ENCODE measurements at places on chromosomes 6 and 20. TPM values are rescaled to one million over a fixed set of nuclear protein-coding genes. Genes with fewer than 3 reads are reported as not detected.

DNA sequence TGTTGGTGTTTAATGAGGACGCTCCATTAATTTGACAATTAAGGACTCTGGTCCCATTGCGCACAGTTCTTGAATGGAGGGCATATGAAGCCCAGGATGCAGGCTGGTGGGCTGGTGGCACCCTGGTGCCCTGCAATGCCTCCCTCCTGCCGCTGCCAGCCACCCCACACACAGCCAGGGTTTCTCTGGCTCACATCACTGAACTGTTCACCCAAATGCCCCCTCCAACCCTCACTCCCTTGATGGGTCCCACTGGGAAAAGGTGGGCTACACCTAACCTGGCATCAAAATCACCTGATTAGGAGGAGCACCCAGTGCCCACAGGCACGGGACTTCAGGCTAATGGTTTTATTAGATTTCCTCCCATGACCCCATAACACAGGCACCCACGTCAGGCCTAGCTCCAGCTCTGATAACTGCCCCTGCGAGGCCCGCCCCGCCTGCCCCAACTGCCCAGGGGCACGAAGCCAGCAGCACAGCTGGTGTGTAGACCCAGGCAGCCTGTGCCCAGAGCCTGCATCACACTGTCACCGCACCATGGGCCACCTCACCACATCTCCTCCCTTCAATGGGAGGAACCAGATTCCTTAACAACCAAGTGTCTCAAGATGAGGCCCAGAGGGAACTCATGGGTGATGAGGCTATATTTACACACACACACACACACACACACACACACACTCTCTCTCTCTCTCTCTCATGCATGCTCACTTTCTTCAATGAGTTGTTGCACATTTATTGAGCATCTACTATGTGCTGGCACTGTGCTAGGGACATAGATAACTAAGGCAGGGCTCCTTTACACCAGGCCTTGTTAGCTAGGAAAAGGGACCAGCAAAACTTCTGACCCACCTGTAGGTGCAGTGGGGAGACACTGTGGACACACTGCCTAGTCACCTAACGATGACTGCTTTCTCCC lies 107.3 kb downstream of the NOL4L start:
- DNase-seq, result peak; percentile 68

- DNase-seq, result no peak
These were observed 1.1 kb upstream of the SYTL3 start for GRCh38 chr6:158648682-158649131.

Gene ARFGEF3
- total RNA-seq, result 23.8 TPM

DNA sequence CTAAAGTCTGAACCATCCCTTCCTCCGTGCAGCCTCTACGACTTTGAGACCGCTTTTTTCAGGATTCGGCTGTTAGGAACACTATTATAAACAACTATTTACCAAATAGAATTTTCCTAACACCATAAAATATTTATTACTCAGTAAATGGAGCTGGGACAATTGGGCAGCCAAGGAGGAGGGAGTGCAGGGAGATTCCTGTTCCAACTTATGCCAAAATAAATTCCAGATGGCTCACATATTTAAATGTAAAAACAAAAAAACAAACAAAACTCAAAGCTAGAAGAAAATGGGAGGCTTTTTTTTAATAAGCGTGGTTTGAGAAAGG lies 48.1 kb downstream of the TCP11 start:
- DNase-seq, result no peak

DNA sequence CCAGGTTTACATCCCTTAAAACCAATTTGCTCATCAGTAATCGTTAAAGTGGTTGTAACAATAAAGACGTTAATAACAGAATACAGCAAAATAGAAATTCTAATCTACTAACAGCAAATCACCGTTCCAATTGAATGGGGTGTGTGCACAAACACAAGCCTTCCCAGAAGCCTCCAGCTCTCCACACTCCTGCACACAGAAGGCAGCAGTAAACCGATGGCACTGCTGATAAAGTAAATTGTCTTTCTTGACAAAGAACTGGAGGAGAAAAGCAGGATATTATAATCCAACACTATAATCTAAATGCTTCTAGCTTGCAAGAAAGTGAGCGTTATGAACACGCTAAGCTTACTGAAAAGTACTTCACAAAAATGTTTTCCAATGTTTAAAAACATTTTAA lies 7.0 kb downstream of the ZNF217 start:
- no peak for DNase-seq

Gene HLA-DPA1
- 18.7 TPM for total RNA-seq

- DNase-seq, result no peak
These were observed 191.1 kb downstream of the TAF4 start for GRCh38 chr20:61874421-61875068.

DNA sequence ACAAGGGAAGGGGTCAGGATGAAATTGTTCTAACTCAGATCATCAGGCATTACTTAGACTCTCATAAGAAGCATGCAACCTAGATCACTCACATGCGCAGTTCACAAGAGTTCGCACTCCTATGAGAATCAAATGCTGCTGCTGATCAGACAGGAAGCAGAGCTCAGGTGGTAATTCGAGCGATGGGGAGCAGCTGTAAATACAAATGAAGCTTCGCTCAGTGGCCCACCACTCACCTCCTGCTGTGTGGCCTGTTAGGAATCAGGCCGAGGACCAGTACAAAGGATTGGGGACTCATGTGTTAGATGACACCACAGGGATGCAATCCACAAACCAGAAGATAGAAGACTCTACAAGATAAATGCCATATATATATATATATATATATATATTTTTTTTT lies 31.5 kb upstream of the TOP1 start:
- no peak for DNase-seq

Gene PPP1R11
- 87.1 TPM for total RNA-seq

Gene NKX2-4
- total RNA-seq, result not detected

Gene GATA5
- total RNA-seq, result not detected

DNA sequence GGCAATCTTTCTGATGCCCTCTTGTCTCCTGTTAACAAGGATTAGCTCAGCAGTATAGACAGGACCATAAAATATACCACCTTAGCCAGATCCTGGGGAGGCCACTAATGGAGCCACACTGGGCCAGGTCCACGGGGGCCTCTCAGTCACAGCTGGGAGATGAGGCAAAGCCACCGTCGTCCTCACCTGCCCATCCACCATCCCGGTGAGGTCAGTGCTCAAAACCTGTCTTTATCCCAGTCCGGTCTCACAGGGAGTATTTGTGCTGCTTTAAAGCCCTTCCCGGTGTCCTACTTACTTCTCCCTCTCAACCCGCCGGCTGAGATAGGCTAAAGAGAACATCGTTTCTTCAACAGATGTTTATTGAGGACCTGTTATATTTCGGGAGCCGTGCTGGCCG lies 104.3 kb downstream of the EDN3 start:
- no peak for DNase-seq

Gene C20orf96
- total RNA-seq, result 7.9 TPM

Gene TAAR9
- total RNA-seq, result not detected

GRCh38 chr20:25984933-25985332 lies 288.3 kb upstream of the ZNF337 start:
- peak; percentile 39 for DNase-seq

GRCh38 chr6:56949925-56950495 lies 4.9 kb upstream of the BEND6 start:
- DNase-seq, result no peak

Gene ACTL10
- total RNA-seq, result 8.0 TPM

- DNase-seq, result no peak
These were observed 67.5 kb upstream of the TFB1M start for GRCh38 chr6:155381673-155382337.

DNA sequence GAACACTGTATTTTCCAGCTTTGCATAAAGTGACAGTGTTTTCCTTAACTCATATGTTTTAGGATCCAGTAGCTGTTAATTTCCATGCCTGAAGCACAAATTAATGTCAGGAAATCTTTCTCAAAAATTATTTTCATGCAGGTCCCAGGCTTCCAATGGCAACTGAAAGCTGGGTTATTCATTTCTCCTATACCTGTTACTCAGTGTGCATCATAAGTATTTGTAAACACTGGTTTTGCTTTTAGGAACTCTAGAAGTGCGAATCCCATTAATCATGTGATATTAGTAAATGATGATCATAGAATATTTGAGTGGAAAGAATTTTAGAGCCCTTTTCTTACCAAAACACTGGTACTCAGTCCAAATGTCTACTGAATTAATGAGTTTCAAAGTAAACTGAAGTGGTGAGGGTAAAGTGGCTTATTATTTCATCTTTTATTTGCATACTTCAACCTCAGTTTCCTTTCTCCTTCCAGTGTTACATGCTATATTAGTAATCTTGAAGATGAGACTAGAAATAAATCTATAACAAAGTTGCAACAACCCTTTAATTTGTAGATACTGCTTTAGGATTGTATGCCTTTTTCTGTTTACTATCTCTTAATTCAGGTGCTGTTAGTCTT lies 124.0 kb downstream of the ZFAND3 start:
- no peak for DNase-seq

DNA sequence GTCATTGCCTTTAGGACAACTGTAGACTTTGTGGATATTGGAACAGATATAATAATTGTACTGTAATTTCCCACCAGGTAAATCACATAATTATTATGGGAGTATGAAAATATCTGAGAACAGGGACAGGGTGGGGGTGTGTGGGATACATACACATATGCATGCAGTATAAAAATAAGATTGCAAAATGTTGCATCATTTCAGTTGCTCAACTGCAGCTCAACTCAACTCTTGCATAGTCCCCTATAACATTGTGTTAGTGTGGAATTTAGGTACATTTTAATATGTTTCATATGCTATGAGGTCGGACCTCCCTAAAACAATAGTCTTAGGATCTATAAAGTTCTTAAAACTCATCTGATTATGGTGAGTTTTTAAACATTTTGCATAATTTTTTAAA lies 275.0 kb upstream of the FLRT3 start:
- no peak for DNase-seq

- DNase-seq, result no peak
These were observed 268.3 kb downstream of the CDKAL1 start for GRCh38 chr6:20802596-20802995.

- DNase-seq, result no peak
These were observed 72.1 kb downstream of the MAP3K5 start for GRCh38 chr6:136720045-136720770.

DNA sequence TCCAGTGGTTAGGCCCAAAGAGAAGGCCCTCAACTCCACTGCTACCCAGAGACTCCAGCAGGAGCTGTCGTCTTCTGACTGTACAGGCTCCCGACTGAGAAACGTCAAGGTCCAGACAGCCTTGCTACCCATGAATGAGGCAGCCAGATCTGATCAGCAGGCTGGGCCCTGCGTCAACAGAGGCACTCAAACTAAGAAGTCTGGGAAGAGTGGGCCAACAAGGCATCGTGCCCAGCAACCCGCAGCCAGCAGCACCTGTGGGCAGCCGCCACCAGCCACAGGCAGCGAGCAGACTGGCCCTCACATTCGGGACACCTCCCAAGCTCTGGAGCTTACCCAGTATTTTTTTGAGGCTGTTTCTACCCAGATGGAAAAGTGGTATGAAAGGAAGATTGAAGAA lies 8.1 kb downstream of the LYRM2 start:
- DNase-seq, result no peak

Gene LGSN
- total RNA-seq, result 0.11 TPM

Gene FRS3
- total RNA-seq, result 2.7 TPM

- no peak for DNase-seq
These were observed 297.6 kb downstream of the CDH26 start for GRCh38 chr20:60255866-60256265.

Gene DDO
- 2.0 TPM for total RNA-seq

DNA sequence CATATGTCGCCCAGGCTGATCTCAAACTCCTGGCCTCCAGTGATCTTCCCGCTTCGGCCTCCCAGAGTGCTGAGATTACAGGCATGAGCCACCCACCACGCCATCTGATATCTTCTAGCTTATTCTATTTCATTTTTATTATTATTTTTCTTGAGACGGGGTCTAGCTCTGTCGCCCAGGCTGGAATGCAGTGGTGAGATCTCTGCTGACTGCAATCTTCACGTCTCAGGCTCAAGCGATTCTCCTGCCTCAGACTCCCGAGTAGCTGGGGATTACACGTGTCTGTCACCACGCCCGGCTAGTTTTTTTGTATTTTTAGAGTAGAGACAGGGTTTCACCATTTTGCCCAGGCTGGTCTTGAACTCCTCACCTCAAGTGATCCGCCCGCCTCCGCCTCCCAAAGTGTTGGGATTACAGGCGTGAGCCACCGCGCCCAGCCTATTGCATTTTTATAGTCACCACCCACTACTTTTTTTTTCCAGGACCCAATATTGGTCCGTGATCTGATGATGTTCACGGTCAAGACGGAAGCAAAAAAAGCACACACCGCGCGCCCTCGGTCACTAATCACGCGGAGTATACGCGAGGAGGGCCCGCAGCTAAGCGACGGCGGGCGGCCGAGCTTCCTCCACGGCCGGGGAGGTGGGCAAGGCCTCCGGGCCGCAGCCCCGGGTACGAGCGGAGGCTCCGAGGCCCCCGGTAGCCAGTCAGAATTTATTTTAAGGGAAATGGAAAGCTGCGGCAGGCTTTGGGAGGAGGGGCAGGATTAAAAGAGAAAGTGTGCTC lies 1.1 kb upstream of the LSM14B start:
- peak; percentile 61 for DNase-seq

Gene VARS1
- total RNA-seq, result 40.8 TPM

GRCh38 chr6:156852147-156852857 lies 75.1 kb downstream of the ARID1B start:
- no peak for DNase-seq

Gene B3GALT4
- 26.4 TPM for total RNA-seq

DNA sequence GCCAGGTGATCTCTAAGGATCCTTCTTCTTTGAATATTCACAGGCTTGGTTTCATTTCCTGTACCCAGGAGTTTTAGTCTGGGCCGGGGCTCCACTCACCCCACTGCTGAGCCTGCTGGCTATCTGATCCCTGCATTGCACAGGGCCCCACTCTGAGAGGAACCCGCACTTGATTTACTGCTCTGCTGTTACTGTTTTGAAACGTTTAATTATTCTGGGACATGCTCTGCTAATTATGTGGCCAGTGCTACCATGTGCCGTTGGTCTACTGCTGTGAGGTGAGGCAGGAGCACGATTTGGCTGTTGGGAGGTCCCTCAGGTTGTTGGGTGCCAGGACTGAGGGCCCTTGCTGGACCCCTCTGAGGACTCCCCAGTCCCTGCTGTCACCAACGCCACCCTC lies 108.7 kb upstream of the SIRPA start:
- no peak for DNase-seq

Gene FAXC
- total RNA-seq, result 4.9 TPM

DNA sequence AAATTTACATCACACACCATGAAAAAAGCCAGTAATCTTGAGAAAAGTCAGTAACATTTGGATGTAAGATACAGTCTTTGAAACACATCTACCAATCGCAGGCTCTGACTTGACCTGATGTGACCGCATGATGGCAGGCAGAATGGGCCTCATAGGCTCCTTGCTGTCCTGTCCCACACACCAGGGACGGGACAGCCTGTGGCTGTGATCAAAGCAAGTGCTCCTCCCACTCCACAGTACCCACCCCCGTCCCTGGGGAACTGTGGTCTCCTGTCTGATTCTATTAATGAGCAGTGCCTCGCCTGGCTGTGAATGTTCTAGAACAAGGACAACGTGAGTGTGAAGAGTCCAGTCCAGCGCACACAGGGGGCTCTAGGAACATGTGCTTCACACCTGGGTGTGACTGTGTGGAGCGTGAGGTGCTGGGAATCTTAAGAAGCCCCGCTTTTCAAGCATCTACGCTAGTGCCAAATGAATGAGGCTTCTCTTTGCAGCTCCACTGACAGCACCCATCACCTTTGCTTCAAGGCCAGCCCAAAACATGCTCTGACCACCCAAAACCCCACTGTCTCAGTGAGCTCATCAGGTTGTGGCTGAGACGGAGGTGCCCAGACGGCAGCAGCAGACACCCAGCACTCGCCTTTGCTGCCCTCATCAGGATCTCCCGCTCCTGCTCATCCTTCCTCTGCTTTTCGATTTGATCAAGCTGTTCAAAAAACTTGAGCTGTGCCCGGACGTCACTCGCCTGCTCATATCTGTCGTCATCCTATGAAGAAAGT lies 67.1 kb downstream of the TAF4 start:
- DNase-seq, result no peak

GRCh38 chr6:45327956-45328522 lies at the start of gene RUNX2:
Gene RUNX2 (plus strand): TSS chr6:45328330. CDS start chr6:45328727, 397 bp downstream.
- DNase-seq, result no peak
